ENCODE measurements at places on chromosomes 5 and 9. TPM values are rescaled to one million over a fixed set of nuclear protein-coding genes. Genes with fewer than 3 reads are reported as not detected.

Gene RAD50
- total RNA-seq = 145 TPM

Gene IQGAP2
- 0.93 TPM for total RNA-seq

Gene ZNF608
- 10.4 TPM for total RNA-seq

Gene NSG2
- not detected for total RNA-seq

Gene PPP1R26
- total RNA-seq = 19.1 TPM

Gene CIZ1
- 133 TPM for total RNA-seq

Gene PCDHGB6
- total RNA-seq = 1.4 TPM

Gene SLC4A9
- total RNA-seq = not detected

Gene TOR1B
- 14.7 TPM for total RNA-seq

Gene FST
- total RNA-seq = 6.2 TPM

Gene MEF2C
- total RNA-seq = 0.05 TPM

Gene JAKMIP2
- not detected for total RNA-seq

Gene PCDHGA2
- total RNA-seq = 0.33 TPM

Gene SLC6A3
- total RNA-seq = not detected

Gene C9
- not detected for total RNA-seq

Gene GABRA1
- not detected for total RNA-seq

Gene SPAG8
- total RNA-seq = 0.37 TPM

Gene ROR2
- 0.10 TPM for total RNA-seq

Gene MYO10
- total RNA-seq = 35.7 TPM

Gene F2R
- 17.3 TPM for total RNA-seq

Gene IFNK
- total RNA-seq = not detected

Gene RARS1
- total RNA-seq = 127 TPM

Gene MLANA
- total RNA-seq = not detected

Gene CDC14B
- total RNA-seq = 9.3 TPM

Gene PCDHGB1
- total RNA-seq = 0.19 TPM

Gene POLR1E
- 29.7 TPM for total RNA-seq

Gene CAMK4
- total RNA-seq = 0.21 TPM
